ENCODE measurements at places on chromosomes 16 and 17.
A peak's percentile ranks its signal among the peaks of the same experiment; 100 is the strongest.

DNA sequence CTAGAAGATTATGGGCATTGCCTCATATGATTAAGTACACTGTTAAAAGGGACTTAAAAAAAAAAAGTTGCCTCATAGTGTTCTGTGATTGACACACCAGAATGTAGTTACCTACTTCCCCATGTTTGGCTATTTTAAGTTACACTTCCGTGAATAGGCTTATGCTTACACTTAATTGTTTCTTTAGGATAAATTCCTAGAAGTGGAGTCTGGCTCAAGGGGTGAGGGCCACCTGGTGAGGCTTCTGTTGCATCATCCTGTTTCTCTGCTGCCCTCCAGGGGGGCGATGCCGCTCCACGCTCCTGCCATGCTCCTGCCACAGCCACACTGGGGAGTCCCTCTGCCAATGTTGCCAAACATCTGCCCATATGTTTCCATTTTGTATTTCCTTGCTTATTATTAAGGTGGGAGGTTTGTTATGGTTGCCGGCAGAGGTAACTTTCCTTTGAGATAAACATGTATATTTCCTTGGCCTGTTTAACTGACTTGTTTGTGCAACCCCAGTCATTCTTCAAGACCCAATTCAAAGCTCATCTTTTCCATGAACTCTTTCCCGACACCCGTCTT lies 73.1 kb downstream of the KSR1 start:
- peak; percentile 37 for DNase-seq

DNA sequence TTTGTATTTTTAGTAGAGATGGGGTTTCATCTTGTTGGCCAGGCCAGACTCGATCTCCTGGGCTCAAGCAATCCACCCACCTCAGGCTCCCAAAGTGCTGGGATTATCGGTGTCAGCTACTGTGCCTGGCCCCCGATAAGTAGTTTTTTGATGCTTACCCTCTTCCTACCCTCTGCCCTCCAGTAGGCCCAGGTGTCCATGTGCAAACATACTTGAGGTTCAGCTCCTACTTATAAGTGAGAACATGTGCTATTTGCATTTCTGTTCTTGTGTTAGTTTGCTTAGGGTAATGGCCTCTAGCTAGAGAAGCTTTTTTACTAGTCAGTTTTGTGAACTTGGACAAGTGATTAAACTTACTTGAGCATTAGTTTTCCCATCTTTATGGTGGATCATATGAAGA lies 136.8 kb downstream of the HS3ST4 start:
- no peak for DNase-seq

DNA sequence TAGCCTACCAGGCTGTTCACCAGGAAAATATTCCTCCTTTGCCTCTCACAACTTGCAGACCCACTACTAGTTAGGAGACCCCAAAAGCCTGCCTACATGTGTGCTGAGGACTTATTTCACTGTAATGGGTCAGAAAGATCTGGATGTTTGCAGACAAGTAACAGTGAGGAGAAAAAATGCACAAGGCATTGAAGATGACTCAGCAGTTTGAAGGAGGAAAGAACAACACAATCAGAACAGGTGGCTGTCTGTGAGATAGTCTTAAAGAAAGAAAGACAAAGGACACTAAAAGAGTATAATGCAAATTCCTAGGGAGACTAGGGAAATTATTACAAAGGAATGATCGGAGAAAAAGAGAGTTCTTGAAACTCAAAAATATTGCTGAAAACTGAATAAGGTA lies 69.0 kb downstream of the ANKFN1 start:
- no peak for DNase-seq

DNA sequence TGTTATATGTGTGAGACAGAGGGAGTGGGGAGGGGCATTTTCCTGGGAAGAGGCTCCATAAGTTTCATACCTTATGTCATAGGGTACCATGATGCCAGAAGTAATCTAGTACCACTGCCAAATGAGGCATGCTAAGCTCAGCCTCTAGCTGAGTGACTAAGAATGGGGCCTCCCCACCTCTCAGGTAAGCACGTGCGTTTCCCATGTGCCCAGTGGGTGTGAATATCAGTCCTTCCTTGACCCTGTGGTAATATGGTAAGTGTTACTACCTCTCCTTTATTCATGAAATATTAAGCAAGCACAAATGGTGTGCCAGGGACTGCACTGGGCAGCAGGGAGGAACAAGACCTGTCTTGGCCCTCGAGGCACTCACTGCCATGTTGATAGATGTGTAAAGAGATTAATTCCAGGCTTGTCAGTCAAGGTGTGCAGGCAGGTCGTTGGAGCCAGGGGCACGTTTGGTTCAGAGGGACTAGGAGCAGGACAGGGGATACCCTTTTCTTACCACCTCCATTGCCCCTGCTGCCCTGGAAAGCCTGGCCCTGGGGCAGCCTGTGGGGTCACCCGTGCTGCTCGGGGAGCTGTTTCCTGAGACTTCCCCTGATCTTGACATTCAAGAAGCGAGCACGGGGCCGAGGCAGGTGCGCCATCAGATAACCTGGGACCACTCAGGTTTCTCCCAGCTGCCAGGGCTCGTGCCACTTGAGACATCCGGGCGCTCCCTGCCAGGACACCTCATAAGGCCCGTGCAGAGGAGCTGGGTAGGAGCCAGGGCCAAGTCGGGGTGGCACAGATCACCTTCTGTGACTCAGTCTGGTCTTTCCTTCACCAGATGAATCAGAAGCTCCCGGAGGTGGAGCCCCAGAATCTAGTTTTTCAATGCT lies 8.8 kb downstream of the RSAD1 start:
- no peak for DNase-seq

GRCh38 chr16:59601452-59601851 lies 867.3 kb upstream of the GOT2 start:
- DNase-seq: no peak

DNA sequence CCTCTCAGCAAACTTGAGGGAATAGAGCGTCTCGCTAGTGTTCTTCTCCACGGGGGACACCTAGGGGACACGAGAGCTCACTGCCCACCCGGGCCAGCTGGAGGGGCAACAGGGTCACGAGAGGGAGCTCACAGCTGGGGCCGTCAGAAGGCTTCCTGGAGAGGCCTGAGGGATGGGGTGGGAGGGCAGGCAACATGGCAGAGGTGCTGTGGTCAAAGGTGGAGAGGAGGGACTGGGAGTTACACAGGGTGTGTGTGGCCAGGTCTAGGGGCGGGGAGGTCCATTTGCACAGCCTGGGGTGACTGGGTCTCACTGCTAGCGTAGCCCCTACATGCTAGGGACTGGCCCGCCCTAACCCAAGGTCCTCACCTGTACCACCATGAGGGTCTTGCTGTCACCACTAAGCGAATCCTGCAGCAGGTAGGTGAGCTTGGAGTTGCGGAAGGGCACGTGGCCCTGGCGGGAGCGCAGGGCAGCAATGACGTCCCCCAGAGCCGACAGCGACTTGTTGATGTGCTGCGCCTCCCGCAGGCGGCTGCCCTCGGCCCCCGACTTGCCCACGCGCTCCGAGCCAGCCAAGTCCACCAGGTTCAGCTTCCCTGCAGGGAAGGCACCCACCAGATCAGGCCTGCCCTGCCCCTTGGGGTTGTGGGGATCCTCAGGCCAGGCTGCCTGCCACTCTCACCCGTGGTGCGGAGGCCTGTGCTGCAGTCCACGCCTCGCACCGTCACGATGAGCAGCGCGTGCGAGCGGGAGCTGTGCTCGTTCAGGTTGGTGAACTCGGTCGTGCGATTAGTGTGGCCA lies 25.0 kb downstream of the KATNB1 start:
- no peak for DNase-seq

- DNase-seq: no peak
Measured at GRCh38 chr16:67291461-67291860, 12.1 kb downstream of the PLEKHG4 start.

GRCh38 chr17:9538626-9539025 lies 37.0 kb downstream of the STX8 start:
- no peak for DNase-seq

- DNase-seq: no peak
Measured at GRCh38 chr17:56011406-56012131, 141.7 kb upstream of the ANKFN1 start.

- DNase-seq: no peak
Measured at GRCh38 chr16:48153774-48154173, 2.0 kb downstream of the ABCC12 start.

DNA sequence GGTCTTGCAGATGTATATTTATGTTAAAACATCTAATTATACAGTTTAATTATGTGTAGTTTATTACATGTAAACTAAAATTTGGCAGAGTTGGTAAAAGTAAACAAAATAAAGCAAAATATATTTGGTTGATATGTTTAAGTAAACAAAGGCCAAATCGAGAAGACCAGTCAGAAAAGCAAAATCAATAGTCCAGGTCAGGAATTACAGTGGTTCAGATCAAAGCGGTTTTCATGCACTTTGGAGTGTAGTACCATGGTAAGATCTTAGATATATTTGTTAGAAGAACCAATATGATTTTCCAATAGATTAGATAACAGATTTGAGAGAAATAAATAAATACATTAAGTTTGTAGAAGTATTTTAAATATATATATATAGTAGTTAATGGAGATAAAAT lies 1421.6 kb upstream of the CDH8 start:
- no peak for DNase-seq

DNA sequence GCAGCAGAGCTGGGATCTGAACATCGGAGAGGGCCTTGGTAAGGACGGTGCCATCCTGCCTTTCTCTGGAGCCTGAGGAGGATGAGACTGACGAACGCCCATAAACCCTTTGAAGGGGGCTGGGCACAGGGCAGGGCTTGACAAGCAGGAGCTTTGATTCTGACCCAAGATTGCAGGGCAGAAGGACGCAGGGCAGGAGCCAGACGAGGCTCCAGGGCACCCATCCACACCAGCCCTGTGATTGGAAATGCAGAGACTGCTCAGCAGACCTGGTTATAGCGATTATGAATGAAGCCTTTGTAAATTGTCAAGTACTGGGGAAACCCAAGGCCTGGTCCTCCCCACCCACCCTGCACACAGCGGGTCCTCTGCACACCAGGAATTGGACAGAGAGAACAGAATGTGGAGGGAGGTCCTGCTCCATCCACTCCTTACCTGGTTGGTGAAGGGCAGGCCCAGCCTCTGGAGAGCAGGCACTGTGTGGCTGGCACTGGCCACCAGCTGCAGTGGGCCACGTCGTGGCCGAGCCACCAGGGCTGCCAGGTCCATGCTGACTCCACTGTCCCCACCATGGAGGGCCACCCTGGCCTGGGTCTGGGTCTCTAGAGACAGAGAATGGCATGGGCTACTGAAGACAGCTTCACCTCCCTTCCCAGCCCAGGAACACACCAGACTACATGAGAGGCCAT lies 68.8 kb downstream of the RMI2 start:
- no peak for DNase-seq

DNA sequence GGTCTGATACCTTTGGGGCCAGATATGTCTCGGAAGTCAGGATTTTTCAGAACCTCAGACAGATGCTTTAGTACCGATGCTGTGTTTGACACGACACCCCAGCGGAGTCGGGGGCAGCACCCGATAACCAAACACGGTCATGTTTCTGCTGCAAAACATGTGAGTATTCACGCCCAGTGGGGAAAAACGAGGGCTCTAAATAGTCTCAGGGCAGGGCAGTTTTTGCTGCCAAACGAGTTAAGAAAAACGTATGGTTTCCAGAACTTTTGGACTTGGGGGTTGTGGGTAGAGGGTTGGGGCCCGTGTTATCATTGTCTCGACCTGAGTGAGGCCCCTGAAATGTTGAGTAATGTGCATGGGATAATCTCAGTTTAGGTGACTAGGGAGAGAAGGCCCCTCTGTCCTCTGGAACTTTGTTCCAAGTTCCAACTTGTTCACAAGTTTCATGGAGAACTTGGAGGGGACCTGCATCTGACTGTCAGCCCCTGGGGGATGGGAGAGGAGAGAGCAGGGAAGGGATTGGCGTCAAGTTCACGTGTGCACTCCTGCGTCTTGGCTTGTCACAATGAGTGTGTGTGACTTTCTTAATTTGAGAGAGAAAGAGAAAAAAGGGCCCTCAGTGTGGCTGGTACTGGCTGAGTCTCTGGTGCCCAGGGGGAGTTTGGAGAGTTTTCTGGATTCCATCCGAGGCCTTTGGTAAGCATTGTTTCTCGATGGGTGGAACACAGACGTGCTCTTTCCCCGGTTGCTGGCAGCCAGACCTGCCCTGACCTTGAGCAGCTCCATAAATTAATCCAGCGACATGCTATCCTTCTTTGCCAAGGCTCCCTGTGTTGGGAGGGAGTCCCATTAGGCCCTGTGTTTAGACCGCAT lies 83.9 kb upstream of the CIBAR2 start:
- DNase-seq: no peak

DNA sequence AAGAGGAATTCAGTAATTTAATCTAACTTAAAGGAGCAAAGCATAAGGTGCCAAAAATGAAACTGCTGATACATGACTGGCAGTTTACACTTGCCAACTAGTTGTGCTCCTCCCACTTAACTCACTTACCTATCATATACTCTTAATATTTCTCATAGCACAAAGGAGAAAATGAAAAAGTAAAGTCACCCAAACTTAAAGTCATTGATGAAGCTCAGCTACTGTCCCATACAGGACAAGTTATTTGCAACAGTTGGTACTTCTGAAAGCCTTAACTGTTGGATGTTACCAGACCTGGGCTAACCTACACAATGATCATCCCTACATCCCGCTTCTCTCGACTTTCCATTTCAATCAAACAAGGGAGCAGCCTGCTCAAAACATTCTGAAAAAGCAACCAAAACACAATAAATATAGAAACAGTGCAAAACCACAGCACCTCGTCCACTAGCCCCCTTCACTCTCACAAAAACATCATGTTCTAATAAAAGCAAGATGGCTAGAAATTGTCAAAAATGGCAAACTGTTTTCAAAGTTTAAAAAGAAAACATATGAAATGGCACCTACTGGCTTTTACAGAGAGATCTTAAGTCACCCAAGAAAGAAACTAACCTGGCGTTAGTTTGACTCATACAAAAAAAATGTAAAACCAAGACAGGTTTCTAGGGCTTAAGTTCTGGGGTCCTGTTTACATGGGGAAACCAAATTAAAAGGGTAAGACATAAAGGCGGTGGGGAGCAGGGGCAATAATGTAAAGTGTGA lies 868 bp downstream of the MED13 start:
- peak; percentile 34 for DNase-seq

DNA sequence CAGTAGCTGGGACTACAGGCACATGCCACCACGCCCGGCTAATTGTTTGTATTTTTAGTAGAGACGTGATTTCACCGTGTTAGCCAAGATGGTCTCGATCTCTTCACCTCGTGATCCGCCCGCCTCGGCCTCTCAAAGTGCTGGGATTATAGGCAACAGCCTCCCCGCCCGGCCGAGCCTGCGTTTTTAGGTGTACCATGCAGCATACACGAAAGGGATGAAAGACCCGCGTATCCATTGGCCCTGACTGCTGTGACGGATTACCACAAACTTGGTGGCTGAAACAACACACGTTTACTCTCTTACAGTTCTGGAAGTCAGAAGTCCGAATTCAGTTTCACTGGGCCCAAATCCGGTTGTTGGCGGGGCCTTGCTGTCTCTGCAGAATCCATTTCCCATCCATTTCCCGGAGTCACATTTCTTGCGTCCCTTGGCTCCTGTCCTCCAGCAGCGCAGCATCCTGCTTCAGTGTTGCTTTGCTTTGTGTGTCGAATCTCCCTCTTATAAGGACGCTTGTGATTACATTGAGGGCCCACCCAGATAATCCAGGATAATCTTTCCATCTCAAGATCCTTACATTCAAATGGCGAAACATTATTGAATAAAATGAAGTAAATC lies 8.3 kb upstream of the GUCY2D start:
- no peak for DNase-seq

- DNase-seq: no peak
Measured at GRCh38 chr16:27597361-27597760, 47.4 kb downstream of the KATNIP start.

Measured in K562 (cell line).